ENCODE measurements at places on chromosomes 1 and 21.

DNA sequence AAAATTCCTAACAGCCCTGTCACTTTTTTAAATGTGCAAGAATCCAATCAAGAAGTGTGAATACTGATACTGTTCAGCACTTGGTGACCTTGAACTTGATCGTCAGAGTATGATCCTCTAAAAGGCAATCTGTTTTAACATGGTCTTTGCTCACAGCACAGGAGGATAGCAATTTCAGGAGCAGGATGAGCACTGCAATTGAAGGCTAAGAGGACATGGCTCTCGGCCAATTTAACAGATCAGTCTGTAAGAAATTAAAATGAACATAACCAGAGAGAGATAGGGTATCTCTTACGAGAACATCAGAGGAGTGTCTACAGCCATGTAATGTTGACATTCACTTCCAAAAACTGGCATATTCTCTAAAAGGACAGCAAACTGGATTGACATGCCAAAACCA lies 243.1 kb downstream of the LTN1 start:
- no peak for DNase-seq

GRCh38 chr1:72369069-72369757 lies 86.9 kb upstream of the NEGR1 start:
- DNase-seq, result no peak

DNA sequence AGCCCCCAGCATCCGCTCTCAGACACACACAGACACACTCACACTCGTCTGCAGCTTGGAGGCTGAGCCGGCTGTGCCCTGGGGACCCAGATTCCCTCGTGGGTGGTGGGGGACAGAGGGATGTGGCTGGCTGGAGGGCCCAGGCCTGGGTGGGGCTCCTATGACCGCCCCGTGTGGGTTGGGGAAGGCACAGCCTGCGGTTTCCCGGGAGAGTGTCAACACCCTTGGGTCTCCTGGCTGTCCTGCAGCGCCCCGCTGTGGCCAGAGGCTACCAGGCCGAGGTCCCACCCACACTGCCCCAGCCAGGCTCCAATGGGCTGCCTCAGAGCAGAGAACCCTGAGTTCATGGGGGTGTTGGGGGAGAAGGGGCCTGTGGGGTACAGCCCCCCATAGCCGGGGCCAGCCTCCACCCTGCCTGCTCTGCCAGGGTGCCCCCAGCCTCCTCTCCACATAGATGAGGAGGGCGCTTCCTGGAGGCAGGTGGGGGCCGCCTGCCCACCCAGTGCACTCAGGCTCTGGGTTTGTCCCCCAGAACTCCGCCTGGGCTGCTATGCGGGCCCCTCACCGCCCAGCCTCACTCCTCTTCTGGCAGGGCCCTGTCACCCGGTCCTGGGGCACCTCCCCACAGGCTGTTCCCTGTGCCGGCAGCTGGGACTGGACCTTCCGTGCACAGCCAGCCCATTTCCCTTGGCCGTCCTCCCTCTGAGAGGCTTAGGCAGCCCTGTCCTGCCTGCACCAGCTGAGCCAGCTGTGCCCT lies at the start of gene TTC34:
Gene TTC34 (minus strand): TSS at position 159 of the 757 bp plus-strand sequence. CDS start 866 bp downstream, outside the sequence.
- DNase-seq, result no peak

DNA sequence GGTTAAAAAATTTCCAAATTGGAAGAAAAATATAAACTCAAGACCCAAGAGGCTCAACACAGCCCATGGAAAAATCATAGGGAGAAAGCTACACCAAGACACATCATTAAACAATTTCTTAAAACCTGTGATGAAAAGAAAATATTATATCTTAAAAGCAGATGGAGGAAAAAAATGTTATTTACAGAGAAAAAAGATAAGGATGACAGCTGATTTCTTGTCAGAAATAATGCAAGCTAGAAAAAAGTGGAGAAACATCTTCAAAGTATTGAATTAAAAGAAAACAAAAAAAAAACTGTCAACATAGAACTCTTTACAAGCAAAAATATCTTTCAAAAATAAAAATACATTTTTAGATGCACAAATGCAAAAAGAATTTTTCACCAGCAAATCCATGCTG lies 930.5 kb downstream of the ADGRL2 start:
- no peak for DNase-seq

DNA sequence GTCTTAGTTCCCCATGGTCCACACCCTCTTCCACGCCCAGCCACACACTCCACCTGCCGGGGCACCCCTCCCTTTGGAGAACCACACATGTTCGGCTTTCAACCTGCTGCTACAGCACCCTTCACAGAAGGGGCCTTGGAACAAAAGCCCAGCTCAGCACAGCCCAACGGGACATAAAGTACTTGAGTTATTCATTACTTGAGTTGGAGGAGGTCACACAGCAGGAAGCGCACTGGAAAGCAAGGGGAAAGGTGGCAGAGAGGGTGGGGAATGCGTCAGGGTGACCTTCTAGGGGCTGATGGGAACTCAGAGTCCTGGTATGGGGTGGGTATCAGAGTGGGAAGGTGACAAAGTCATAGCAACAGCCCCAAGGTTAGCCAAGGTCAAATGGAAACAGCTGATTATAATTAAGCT lies 3.0 kb upstream of the ATP1B1 start:
- DNase-seq, result no peak

GRCh38 chr1:3081171-3081683 lies 12.2 kb downstream of the PRDM16 start:
- no peak for DNase-seq

DNA sequence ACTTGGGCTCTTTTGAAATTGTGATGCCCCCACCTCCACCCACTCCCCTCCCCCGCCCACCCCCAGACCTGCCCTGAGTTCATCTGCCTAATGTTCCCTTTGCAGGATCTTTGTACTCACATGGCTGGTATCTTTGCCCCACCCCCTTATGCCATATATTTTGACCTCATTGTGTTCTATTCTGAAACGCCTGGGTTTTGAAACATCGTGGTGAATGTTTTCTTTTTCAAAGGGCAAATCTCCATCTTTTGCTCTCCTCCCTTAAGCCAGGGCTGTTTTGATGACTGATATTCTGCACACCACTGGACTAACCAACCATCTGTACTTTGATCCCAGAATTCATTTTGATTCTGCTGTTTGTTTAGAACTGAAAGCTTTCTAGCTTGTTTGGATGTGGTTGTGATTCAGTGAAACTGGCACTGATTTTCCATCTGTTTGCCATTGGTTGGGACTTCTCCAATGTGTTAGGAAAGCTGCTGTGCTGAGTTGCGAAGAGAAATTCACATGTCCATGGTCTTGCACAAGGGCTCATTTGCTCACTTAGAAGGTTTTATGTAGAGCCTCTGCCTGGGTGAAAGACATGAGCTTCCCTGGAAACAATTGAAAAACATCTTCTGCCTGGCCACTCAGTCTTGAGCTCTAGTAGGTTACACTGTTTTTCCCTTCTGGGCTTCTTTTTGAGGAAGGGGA lies 16.5 kb downstream of the SMAP2 start:
- DNase-seq, result peak; percentile 72

DNA sequence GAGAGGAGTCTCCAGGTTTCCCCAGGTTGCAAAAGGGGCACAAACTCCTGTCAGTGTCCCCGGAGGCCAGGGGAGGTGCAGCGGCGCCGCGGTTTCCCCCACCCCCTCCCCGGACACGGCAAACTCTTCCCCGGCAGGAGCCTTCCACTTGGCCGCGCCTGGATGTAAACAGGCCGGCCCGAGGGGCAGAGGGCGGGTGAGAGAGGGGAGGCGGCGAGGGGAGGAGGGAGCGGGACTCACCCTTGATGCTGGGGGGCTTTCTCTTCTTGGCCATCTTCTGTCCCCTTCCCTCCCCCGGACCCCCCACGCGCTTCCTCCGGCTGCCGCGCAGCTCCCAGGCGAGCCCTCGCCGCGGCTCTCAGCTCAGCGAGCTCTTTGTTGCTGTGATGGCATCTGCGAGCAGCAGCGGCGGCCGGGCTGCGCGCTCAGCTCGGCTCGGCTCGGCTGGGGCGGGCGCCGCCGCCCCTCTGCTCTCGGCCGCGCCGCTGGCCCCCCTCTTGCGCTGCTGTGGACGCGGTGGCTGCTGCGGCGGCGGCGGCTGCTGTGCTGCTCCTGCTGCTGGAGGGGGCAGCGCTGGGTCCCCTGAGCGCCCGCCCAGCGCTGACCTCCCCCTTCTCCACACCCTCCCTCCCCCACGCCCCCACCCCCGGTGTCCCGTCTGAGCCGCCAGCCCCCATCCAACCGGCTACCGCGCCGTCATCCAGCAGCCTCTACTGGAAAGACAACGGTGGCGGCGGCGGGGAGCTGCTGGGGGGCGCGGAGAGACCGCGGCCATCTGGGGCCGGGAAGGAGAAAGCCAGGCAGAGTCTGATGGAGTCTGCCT lies 4.9 kb upstream of the SLC44A5 start:
- peak; percentile 20 for DNase-seq

GRCh38 chr1:16063226-16063829 lies 10.1 kb downstream of the FAM131C start:
- DNase-seq, result no peak

DNA sequence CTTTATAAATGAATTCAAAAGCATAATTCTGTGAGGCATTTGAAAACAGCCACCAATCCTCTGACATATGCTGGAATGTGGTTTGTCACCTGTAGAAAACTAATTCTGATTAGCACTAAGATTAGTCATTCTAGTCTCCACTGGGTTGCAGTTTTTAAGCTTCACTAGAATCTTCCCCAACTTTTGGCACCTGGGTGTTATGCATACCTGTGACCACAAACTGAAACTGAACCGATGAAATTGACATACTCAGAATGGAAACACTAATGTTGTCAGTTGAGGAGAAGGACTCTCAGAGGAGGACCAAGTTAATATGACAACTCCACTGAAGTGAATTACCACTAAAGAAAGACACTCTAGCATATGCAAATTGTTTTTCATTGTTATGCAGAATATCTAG lies 285.8 kb upstream of the NEGR1 start:
- no peak for DNase-seq

DNA sequence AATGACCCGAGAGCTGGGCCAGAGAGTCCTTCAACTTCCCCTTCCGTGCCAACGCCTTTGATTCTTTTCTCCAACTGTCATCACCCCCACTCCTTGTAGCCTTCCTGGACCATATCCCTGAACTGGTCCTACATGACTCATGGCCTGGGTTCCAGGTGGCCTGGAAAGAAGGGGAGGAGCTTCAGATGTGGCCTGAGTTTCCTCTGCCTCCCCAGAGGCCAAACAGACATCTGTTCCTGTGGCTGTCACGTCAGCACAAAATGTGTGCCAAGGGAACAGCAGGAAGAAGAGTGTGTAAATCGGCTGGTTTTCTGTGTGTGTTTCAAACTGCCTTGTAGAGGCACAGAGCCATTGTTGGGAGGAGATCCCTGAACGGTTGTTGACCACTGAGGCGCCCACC lies 24.9 kb upstream of the KIRREL1 start:
- no peak for DNase-seq

GRCh38 chr1:170284512-170284911 lies 138.8 kb downstream of the NTMT2 start:
- no peak for DNase-seq

DNA sequence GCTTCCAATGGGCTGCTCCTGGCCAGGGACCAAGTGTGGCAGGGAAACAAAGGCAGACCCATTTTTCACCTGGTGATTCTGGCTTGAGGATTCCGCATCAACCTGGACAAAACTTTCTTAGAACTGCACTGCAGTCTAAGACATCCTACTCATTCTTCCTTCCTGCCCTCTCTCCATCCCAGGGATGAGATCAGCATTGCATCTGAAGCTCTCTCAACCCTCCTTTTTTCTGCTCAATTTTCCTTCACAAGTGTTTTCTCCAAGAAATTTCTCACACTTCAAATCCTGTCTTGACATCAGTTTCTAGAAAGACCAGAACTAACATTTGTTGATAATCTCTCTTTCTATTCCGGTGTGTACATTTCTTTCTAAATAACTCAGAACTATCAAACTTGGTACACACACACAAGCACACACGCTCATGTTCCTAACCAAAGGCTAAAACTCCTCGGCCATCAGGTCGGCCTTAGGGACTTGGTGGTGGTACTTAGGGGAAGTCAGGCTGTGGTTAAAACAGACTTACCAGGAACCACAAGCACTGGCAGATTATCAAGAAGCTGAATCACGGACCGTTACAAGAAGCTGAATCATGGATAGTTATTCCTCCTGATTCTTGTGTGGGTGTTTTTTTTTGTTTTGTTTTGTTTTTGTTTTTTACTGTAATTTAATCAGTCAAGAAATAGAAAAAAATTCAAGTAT lies 21.0 kb upstream of the CXADR start:
- DNase-seq, result no peak

- DNase-seq, result no peak
Measured at GRCh38 chr1:237877631-237878030, 13.1 kb downstream of the ZP4 start.

GRCh38 chr1:221806984-221807383 lies 65.1 kb upstream of the DUSP10 start:
- DNase-seq, result no peak

GRCh38 chr1:208841436-208841835 lies 597.3 kb upstream of the PLXNA2 start:
- DNase-seq, result no peak

DNA sequence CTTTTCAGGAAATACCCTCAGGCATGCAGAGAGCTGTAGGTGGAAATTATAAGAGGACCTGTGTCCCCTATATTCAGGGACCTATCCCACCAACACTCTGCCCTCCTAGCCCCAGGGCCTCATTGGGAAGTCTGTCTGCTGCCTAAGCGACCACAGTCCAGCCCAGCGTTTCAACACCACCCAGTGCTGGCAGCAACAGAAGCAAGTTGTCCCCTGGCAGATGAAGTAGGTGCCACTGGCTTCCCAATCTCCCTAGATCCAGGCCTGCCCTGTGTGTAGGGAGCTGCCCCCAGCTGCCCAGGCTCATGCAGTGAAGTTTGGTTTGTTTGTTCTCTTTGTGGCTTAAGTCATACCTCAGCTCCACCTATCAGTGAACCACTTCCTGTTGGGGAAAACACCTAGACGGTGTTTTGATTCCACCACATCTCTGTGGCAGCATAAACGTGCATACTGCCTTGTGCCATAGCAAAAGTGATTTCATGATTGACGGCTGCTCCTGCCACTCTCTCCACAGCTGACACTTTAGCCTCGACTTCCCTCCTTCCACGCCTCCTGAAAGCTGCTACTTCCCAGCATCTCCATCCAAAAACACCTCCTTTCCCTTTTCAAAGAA lies 8.1 kb upstream of the LEFTY1 start:
- peak; percentile 89 for DNase-seq

DNA sequence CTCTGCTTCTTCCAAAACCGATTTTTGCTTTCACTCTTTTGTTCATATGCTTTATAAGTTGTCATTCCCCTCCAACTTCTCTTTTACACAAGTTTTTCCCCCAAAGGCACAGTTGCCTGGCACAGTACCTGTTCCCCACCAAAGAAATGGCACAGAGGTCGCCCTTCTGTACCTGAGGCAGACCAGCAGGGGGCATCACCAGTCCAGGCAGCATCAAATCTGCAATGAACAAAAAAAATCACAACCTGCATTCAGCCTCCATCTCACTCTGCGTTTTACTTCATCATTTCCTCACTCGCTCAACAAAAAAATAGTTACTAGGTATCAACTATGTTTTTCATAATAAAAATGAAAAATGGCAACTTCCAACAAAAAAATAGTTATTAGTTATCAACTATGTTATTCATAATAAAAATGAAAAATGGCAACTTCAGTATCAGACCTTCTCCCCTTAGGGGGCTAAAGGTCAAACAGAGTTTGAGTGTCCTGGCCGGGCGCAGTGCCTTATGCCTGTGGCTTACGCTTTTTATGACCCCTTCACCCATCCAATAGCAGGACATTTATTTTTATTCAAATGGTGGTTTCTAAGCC lies 4.1 kb downstream of the EIF2D start:
- peak; percentile 55 for DNase-seq

Data from stimulated activated naive CD4-positive, alpha-beta T cell (primary cell).